ENCODE measurements at places on chromosomes 3 and 15.
A peak's percentile ranks its signal among the peaks of the same experiment; 100 is the strongest.

DNA sequence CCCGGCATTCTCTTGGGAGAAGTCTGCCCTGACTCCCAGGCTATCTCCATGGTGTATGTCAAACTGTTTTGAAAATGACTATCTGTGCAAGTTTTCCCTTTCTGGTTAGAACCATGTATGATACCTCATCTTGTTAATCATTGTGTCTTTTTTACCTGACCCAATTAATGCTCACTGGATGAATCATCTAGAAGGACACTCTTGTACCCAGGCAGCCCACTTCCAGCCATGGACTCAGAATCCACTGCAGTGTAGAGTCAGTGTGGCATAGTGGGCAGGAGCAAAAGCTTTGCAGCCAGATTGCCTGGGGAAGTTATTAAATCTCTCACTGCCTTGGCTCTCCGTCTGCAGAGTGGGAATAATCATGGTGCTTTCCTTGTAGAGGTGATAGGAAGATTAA lies 1.2 kb downstream of the FAM3D start:
- no peak for DNase-seq

GRCh38 chr3:42262525-42262924 lies 3.5 kb downstream of the CCK start:
- DNase-seq: no peak

GRCh38 chr3:16266714-16267113 lies 1.7 kb downstream of the OXNAD1 start:
- DNase-seq: no peak

GRCh38 chr15:51842852-51843737 lies 13.6 kb downstream of the TMOD3 start:
- DNase-seq: no peak

GRCh38 chr15:58947179-58947578 lies 13.7 kb upstream of the SLTM start:
- DNase-seq: no peak

DNA sequence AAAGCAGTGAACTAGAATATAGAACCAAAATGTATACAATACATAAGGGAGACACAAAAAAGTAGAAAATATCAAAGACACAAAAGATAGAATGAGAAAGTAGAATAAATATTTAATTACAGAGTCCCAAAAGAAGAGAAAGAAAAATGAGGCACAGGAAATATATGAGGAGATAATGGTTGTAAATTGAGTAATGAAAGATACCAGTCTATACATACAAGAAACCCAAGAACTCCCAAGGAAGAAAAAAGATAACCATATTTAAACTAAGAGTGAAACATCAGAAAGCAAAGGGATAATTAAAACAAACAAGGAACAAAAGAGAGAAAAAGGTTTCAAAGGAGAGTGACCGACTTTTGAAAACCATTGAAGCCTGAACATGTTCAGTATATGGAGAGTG lies 47.3 kb downstream of the CPEB1 start:
- no peak for DNase-seq

- DNase-seq: no peak
These were observed 14.9 kb upstream of the PSTPIP1 start for GRCh38 chr15:76979996-76980520.

GRCh38 chr3:112759681-112760080 lies 87.0 kb downstream of the CD200R1L start:
- no peak for DNase-seq

DNA sequence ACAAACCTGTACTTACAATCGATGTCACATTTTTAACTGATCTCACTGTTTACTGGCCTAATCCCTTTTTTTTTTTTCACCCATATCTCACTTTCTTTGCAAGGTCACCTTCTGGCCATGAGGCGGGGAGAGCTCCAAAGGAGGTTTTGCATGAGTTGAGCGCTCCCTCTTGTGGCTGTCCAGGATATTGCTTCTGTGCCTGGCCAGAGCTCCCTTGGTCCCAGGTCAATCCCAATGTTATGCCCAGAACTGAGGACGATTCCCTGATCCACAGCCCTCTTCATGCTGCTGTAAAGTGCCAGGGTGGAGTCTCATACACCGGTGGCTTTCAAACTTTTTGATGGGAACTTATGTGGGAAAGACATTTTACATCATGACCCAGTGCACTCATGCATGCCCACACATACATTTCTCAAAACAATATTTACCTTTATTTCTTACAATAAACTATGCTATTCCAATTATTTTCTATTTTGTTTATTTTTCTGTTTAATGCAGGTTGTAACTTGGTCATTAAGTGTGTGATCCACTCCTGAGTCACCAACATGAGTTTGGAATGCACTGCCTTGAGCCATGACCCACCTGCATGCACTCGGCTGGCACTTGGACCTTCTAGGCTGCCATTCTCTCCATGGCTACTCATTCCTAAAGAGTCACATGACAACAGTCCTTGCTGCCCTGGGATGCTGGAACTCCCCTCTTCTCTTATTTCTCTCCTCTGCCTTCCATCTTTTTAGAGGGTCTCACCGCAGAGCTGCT lies 9.6 kb upstream of the SST start:
- peak; percentile 72 for DNase-seq

DNA sequence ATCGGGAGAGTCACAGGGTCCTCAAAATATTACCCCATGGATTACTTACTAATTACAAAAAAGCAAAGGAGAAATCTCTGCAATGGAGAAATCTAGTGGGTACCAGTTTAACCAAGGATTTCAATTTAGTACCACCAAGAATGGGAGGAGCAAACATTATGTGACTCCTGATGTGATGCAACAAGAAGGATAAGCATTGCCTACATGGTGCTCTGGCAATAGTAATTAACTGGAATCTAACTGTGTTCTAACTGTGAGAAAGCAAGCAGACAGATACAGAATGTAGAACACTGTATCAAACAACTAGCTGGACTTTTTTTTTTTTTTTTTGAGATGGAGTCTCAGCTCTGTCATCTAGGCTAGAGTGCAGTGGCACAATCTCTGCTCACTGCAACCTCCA lies 159.2 kb downstream of the TNIK start:
- DNase-seq: no peak

DNA sequence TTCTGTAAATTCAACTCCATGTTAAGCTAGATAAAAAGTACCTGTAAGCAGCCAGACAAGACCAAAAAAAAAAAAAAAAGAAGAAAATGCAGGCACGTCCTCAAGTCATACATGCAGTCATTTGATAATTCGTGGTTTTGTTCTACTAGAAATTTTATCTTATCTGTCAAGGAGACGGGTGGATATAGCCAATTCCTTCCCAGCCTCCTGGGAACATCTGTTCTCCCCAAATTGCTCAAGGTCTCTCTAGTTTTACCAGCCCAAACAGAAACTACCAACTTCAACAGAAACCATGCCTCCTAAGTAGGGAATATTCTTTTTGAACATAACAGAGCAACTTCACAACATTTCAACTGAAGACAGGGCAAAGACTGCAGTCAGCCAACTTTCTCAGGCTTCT lies 19.5 kb downstream of the RYK start:
- DNase-seq: peak; percentile 85

- DNase-seq: peak; percentile 6
These were observed 373.4 kb downstream of the DIPK2A start for GRCh38 chr3:144344925-144345548.

GRCh38 chr3:4680227-4680691 lies 187.1 kb downstream of the ITPR1 start:
- DNase-seq: no peak

GRCh38 chr3:184608209-184608608 lies 46.6 kb downstream of the EPHB3 start:
- no peak for DNase-seq

DNA sequence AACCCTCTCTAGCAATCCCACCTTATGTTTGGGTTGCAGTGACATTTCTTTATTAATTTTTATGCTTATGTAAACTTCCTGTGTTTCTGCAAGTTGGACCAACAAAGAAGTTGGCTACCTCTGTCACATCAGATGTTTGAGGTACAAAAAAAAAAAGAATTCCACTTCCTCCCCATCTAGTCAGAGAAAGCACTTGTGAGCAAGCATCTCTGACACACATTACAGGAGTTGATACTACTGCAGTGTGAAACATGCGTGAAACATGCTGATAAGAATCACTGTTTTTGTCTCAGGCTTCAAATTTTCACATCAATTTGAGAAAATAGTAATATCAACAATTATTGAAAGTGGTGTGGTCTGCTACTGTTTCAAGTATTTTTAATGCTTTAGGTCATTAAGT lies 1.3 kb downstream of the SCAANT1 start:
- no peak for DNase-seq

DNA sequence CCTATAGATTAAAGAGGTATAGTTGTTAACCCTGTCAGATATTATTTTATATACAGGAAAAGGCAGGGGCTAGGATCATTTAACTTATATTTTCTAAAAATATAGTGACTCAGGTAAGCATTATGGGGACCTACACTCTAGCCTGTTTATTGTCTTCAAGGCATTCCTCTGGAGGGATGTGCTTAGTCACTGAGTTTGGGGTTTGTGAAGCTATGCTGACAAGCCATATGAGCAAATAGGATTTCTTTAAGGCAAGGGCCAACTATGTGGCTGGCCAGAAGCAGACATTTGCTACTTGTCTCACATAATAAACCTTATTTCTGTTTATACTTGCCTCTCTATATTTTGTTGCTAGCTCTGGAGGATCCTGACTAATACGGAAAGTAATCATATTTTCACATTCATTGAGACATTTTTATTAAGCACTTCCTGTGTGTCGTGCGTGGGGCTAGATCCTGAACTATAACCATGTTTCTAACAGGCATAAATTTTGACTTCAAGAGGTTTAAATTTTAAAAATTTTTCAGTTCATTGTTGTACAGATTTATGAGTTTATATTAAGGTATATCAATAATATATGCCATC lies 153.4 kb downstream of the OTOL1 start:
- DNase-seq: no peak

DNA sequence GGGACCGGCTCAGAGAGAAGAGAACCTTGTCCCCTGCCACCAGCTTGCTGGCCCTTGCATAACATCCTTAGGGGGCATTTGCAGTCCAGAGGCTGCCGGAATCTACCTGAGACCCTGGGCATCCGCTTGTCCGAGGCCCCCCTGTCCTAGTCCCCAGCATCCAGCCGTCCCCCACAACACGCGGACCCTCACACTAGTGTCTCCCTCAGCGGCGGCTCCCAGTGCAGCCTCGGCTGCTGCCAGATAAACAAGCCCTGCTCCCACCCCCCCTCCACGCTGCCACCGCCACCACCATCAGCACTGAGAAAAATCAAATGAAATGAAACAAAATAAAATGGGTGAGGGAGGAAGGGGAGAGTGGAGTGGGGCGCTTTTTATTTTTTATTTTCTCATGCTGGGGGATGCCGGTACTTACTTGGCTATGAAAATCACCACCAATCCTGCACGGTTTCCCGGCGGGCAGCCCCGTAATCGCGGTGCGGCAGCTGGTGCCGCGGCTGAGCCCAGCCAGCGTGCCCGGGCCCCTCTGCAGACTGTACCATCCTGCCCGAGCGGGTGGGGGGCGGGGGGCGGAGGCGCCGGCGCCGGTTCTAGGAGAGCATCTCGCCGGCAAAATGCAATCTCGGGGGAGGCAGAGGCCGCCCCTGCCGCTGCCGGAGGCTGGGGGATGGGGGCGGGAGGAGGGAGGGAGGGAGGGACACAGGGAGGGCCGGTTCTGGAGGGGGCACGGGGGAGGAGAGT lies at the start of gene ATP2B2:
TSS of gene ATP2B2 (minus strand) at position 537 of the 741 bp plus-strand sequence. CDS start 56,043 bp downstream, outside the sequence.
- no peak for DNase-seq

- DNase-seq: no peak
These were observed 211.4 kb upstream of the TOPAZ1 start for GRCh38 chr3:44030285-44030684.

DNA sequence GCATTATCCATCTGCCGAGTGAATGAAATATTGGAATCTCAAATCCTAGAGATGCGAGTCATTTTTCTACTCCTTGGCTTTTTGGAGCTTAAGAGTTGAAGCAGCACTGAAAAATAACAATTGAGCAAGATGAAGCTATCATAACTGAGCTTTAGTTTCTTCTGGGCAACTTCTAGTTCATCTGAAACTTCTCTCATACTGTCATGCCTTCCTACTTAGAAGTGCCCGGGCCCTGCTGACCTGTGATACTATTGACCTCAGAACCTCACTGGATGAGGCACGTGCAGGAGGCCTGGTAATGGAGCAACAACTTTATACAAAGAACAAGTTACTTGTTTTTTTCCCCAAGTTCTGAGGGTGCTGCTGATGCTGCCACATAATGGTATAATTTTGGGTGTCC lies 48.5 kb upstream of the P3H2 start:
- DNase-seq: no peak
